ENCODE measurements at places on chromosomes 11 and 22.

GRCh38 chr11:43404406-43404805, 45.7 kb downstream of the TTC17 start:
- no peak for DNase-seq

DNA sequence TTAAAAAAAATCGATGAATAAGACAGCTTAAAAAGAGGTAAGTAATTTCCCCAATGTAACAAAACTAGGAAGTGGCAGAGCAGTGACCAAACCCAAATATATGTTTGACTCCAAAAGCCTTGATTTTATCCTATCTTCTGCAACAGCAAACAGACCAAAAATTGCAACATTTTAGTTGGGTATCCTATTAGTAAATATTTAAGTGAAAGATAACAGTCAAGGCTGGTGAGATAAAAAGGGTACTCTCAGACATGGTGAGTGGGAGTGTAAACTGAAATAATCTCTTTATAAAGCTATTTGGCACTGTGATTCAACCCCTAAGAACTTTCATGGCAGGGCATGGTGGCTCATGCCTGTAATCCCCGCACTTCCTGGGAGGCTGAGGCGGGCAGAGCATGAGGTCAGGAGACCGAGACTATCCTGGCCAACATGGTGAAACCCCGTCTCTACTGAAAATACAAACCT, 1.9 kb upstream of the RDX start:
- no peak for DNase-seq

- no peak for DNase-seq
These were observed 31.5 kb downstream of the ARVCF start for GRCh38 chr22:19984851-19985811.

DNA sequence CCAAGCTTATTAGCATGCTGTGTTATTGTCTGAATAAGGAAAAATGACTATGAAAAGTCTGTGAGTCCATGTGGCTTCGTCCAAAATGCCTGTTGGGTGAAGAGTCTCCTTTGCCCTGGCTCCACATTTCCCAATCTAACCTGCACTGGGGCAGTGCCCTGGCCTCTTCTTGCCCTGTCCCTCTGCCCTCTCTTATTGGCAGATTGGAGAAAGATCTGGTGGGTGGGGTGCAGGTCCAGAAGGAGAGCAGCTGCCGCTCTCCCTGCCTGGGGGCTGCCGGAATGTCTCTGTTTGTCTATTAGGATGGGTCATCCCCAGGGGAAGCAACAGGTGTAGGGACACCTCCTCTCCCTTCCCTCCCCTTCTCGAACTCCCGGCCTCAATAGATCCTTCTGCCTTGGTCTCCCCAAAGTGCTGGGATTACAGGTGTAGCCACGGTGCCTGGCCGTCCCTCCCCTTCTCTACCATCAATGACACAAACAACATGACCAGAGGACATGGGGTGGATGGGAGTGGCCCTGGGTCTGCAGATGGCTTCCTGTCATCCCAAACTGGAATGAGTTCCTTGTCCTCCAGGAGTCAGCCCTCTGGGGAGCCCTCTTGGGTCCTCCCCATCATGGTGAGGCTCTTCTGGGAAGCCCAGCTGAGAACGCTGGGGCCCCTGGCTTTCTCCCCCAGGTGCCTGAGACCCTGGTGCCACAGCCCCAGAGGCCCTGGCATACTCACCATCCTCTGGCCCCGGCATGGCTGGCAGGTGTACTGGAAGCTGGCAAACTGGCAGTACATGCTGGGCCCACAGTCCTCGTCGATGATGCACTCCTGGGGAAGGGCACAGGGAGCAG, 40.5 kb downstream of the DKK3 start:
- DNase-seq = no peak

DNA sequence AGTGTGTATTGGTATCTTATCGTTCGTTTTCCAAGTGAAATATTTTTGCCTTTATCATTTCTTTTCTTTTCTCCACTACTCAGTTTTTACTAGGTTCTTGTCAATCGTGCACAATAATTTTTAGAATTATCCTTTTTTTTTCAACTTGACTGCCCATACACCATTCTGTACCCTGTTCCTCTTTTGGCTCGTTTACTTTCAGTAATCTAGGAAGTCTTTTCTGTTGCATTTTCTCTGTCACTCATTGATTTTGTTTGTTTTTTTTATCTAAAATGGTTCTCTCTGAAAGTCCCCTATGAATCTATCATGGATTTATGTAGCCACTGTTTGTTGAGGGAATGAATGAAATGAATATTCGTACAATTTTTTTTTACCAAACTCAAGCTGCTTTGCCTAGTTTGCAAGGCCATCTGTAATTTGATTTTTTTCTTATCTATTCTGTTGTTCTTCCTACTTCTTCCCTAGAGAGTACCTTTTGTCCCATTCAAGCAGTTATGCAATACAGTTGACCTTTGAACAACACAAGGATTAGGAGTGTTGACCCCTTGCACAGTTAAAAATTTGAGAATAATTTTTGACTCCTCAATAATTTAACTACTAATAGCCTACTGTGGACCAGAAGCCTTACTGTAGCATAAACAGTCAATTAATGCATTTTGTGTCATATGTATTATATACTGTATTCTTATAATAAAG, 166.3 kb downstream of the TMEM135 start:
- DNase-seq = no peak

DNA sequence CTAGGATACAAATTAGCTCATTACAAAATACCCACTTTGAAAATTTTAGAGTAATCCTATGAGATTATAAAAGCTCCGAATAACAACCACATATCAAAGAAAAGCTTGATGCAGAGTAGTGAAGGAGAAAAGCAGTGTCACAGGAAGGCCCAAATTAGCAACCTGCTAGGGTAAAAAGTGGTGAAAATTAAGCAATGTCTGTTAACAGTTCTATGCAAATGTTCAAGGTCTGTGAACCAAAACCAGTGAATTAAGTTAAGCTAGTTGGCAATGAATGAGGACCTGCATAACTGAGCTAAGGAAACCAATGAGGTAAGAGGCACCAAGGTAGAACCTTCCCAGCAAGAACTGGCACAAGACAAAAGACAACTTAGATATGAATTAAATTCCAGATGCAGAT, 29.6 kb downstream of the PRDM10 start:
- DNase-seq = no peak

- no peak for DNase-seq
These were observed 388.7 kb downstream of the MIAT start for GRCh38 chr22:27046086-27046485.

- DNase-seq = no peak
These were observed 11.6 kb downstream of the IGF2 start for GRCh38 chr11:2127482-2128129.

DNA sequence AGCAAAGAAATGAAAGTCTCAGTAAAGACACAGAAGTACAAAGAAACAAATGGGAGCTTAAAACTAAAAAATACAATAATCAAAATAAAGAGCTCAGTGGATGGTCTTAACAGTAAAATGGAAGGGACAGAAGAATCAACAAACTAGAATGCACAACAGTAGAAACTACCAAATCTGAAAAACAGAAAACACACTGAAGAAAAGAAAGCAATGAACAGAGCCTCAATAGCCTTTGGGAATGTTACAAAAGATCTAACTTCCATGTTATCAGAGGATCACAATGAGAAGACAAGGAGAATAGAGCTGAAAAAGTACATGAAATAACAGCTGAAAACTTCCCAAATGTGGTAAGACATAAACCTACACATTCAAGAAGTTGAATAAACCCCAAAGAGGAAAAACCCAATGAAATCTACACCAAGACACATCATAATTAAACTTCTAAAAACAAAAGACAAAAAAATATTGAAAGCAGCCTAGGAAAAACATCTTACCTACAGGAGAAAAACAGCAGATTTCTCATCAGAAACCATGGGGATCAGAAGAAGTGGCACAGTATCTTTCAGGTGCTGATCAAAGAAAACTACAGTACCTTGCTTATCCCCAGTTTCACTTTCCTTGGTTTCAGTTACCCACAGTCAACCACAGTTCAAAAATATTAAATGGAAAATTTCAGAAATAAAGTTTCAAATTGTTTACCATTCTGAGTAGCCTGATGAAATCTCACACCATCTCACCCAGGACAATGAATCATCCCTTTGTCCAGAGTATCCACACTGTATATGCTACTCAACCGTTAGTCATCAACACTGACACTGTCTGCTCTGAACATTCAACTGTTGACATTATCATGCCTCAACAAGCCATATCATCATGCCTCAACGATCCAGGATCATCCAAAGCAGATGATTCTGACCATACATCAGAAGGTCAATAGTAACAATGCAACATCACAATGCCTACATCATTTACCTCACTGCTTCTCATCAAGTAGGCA, 22.2 kb downstream of the RRAS2 start:
- no peak for DNase-seq

DNA sequence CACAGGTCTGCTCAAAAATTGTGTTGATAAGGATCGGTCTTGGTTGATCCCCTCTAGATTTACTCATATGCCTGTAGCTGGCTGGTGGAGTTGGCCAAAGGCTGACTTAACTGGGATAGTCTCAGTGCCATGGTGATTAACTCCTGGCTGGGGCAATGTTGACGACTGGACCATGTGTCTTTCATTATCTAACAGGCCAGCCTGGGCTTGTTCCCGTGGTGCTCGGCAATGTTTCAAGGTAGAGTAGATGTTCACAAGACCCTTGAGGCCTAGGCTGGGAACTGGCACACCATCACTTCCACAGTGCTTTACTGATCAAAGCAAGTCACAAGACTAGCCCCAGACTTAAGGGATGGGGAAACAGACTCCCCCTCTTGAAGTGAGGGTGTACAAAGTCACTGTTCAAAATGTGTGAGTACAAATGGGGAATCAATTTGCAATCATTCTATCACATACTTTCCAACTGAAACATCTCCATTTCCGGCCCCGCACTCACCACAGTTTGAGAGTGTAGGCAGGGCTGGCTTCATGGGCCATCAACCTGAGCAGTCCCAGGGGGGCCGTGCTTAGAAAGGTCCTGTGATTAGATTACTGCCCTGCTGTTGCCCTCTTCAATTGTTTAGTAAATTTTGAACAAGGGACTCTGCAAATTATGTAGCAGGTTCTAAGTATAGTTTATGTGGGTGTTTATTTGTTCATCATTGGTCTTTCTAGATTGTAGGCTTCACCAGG, 240.8 kb downstream of the NELL1 start:
- no peak for DNase-seq

DNA sequence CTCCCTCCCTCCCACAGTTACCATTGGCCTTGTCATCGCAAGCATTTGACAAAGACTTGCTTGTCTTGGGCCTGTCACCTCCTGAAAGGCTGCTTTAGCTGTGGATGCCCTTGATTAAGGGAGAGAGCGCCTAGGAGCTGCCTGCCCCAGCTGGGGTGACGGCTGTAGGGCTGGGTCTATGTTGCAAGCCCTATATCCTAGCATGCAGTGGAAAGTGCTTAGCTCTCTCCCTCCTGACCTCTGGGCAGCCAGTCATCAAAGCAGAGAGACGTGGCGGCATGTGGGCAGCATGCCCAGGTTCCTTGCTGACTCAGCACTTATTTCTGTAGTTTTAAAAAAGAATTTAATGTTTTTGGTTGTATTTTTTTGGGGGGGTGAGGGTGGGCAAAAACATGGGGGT, 75.9 kb downstream of the BARX2 start:
- no peak for DNase-seq

DNA sequence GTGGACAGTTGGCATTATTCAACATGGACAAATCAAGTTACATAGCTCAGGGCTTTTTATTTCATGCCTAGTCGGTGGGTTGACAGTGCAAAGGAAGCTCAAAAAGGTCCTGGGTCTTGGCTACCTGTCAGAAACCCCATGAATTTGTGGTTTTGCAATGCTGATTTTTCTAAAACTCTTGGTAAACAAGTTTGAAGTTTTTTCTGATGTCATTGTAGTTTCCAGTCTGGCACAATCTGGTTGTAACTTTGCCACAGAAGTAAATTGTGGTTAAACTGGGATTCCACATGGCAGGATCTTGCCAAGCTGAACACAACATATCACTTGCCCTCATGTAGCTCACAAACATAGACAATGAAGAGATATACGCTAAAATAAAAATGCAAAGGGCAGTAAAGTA, 100.8 kb downstream of the EHF start:
- no peak for DNase-seq

DNA sequence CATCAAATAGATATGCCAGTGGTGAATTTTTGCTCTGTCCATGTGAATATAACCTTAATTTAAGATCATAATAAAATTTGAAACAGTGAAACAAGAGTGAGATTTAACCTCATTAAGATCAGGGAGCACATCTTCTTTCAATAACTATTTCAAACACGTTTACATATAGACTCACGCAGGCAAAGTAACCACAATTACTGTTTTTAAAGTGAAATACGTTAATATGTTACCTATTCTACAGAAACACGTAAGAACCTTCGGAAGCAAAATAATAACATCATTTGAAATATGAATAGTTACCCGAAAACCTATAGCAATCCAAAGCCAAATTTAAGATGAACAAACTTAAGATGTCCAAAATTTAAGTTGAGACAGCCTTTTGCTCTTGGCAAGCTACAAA, 136.2 kb upstream of the ZC3H12C start:
- DNase-seq = no peak

DNA sequence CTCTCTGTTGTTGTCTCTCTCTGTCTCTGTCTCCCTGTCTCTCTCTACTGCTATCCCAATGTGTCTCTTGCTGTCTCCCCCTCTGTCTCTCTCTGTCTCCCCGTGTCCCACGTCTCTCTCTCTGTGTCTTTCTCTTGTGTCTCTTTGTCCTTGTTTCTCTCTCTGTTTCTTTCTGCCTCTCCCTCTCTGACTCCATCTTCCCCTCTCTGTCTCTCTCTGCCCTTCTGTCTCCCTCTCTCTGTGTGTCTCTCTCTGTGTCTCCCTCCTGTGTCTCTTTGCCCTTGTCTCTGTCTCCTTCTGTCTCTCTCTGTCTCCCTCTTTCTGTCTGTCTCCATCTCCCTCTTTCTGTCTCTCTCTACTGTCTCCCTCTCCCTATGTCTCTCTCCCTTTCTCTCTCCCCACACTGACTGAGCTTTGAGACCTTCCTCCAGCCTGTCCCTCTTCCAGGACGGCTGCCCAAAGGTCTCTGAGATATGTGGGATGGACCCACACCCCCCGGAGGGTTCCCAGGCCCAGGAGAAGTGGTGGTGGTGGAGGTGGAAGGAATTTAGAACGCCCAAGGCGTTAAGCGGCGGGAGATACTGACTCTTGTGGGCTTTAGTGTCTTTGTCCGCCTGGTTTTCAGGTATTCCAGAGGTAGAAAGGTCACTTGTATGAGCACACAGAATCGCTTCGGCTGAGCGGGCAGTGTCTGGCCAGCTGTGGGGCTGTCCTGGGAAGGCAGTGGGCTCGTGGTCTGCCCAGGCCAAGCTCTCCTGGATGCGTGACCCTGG, 65.5 kb upstream of the CCND1 start:
- DNase-seq = no peak

- no peak for DNase-seq
These were observed 12.2 kb downstream of the FAT3 start for GRCh38 chr11:92236856-92237255.

DNA sequence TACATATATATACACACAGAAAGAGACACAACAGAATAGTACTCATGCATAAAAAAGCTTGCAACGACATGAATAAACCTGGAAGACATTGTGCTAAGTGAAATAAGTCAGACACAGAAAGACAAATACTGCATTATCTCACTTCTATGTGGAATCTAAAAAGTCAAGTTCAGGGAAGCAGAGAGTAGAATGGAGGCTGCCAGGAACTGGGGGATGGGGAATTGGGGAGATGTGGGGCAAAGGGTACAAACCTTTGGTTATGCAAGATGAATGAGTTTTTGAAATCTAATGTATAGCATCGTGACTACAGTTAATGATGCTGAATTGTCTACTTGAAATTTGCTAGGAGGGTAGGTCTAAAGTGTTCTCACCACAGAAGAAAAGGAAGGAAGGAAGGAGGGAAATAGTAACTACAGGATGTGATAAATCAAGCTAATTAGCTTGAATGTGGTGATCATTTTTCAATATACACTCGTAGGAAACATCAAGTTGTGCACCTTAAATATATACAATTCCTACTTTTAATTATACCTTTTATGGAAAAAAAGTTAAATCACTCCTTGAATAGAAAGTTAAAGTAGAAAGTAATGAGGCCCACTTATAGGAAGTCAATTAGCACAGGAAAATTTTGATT, 33.8 kb downstream of the MMP13 start:
- DNase-seq = no peak
